ENCODE measurements at places on chromosomes 3 and 15. TPM values are rescaled to one million over a fixed set of nuclear protein-coding genes. Genes with fewer than 3 reads are reported as not detected.

- no peak for DNase-seq
These were observed 32.0 kb upstream of the SEMA6D start for GRCh38 chr15:47685141-47685870.

CALML4 gene
- 7.7 TPM for polyA plus RNA-seq

CCR2 gene
- polyA plus RNA-seq: 0.58 TPM

- no peak for DNase-seq
These were observed 311.5 kb downstream of the SV2B start for GRCh38 chr15:91411586-91411985.

GRCh38 chr15:58988006-58988785 is 733 bp downstream of the RNF111 start:
- DNase-seq: peak; percentile 38

KLF15 gene
- 1.6 TPM for polyA plus RNA-seq

DNA sequence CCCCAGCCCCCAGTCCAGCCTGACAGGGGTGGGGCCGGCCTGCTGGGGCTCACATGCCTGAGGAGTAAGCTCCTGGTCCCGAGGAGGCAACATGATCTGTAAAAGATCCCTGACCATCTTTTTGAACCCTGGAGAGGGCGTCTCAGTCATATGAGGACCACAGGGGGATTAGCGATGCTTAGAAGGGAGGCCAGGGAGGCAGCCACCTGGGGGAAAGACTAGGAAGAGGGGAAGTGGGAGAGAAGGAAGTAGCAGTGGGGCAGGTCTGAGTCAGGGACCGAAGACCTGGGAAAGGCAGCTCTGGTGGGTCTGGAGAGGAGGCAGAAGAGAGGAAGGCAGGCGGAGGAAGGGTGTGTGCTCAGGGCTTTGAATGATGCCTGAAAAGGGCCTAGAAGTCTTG is 18.9 kb downstream of the PIF1 start:
- no peak for DNase-seq

DNA sequence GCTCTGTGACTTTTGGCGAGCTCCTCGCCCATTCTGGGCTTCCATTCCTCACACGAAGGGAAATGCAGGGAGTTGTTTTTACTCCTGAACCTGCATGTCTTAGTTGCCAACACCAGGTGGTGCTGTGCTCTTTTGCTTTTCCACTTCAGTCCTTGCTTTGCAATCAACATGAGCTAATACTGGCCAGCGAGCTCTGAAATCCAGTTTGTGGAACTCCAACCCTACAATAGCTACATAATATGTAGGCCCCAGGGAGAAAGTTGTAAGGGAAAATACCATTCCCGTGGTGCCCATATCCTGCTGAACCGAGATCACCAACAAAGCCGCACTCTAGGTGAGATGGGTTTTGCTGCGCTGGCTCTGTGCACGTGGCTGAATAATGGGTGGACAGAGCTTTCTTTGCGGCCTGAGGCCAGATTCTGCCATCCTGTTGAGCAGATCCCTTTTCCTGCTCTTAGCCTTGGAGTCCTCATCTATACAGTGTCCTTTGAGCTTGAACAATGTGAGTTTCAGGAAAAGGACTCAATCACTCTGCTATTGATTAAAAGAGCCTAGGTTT is 25.0 kb downstream of the LSM3 start:
- peak; percentile 85 for DNase-seq

NR2F2 gene
- 64.7 TPM for polyA plus RNA-seq

DNA sequence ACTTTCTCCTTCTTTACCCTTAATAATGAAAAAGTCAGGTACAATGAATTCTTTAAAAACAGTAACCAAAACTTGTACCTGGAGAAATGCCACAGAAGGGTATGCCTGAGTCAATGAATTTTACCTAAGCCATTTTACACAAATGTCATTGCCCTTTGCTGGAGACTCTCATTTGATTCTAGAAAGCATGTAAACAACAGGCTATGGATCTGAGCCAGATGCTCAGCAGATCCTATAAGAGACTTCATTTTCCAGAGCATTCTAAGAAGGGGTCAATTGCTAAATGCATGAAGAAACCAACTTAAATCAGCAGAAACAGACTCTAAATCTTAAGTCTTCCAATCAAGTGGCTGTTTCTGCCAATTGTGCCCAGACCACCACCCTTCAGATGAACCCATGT is 83.8 kb upstream of the GALNT15 start:
- no peak for DNase-seq

GRCh38 chr3:43104039-43104438 is 1.8 kb downstream of the POMGNT2 start:
- no peak for DNase-seq

- no peak for DNase-seq
These were observed 181.9 kb downstream of the SV2B start for GRCh38 chr15:91281947-91282346.

GRCh38 chr3:13666781-13667709 is 118.1 kb downstream of the FBLN2 start:
- no peak for DNase-seq

- peak; percentile 30 for DNase-seq
These were observed 129.0 kb downstream of the RPL22L1 start for GRCh38 chr3:170740726-170741591.

All from hindlimb muscle (tissue), 1 donor.